ENCODE measurements at places on chromosomes 5 and 9. TPM values are rescaled to one million over a fixed set of nuclear protein-coding genes. Genes with fewer than 3 reads are reported as not detected.

Gene BARHL1
- not detected for total RNA-seq

Gene SPATA31A5
- not detected for total RNA-seq

Gene SPINK13
- not detected for total RNA-seq

Gene KIF24
- 2.6 TPM for total RNA-seq

Gene FOXD4
- total RNA-seq: 3.4 TPM

Gene SOX30
- 6.3 TPM for total RNA-seq

Gene KLHL3
- 5.5 TPM for total RNA-seq

Gene OR1B1
- total RNA-seq: 0.72 TPM

Gene C9
- 0.24 TPM for total RNA-seq

Gene DNAJB5
- 28.6 TPM for total RNA-seq

Gene PTPA
- 24.1 TPM for total RNA-seq

Gene PPP3R2
- total RNA-seq: 3.6 TPM

Gene PTPRD
- total RNA-seq: 29.1 TPM

Gene ANKRD18A
- total RNA-seq: 1.4 TPM

Gene HIGD2A
- total RNA-seq: 37.8 TPM

Gene WNK2
- 10.4 TPM for total RNA-seq

Gene HTR1A
- total RNA-seq: not detected

Gene RAI14
- total RNA-seq: 169 TPM

Gene ZDHHC11B
- 4.3 TPM for total RNA-seq

Gene SPATA31C1
- total RNA-seq: 1.2 TPM

Gene IL4
- not detected for total RNA-seq

Gene CARD9
- total RNA-seq: 4.6 TPM

Gene DOCK8
- 8.7 TPM for total RNA-seq

Gene IL3
- total RNA-seq: not detected

Gene CXCL14
- 70.8 TPM for total RNA-seq

Gene FRMD3
- total RNA-seq: 51.3 TPM

Gene PDZD2
- total RNA-seq: 5.5 TPM

Gene CNOT6
- 18.8 TPM for total RNA-seq

Gene MAP3K1
- 21.9 TPM for total RNA-seq

Gene WDR38
- total RNA-seq: not detected

Gene IRX2
- 6.5 TPM for total RNA-seq

Gene GARIN3
- total RNA-seq: not detected
